ENCODE measurements at places on chromosomes 6 and 20. TPM values are rescaled to one million over a fixed set of nuclear protein-coding genes. Genes with fewer than 3 reads are reported as not detected.
A peak's percentile ranks its signal among the peaks of the same experiment; 100 is the strongest.

- no peaks in the 10 kb centered on the region for H3K36me3 ChIP-seq
- no peak overlapping the region for H3K27ac ChIP-seq
- peaks cover 53% of the 10 kb centered on the region for H3K27me3 ChIP-seq
- peaks cover 5% of the 10 kb centered on the region for H3K4me1 ChIP-seq
- DNase-seq, result peak; percentile 32
Measured at GRCh38 chr6:39076623-39077535, 28.3 kb downstream of the GLP1R start.

DNA sequence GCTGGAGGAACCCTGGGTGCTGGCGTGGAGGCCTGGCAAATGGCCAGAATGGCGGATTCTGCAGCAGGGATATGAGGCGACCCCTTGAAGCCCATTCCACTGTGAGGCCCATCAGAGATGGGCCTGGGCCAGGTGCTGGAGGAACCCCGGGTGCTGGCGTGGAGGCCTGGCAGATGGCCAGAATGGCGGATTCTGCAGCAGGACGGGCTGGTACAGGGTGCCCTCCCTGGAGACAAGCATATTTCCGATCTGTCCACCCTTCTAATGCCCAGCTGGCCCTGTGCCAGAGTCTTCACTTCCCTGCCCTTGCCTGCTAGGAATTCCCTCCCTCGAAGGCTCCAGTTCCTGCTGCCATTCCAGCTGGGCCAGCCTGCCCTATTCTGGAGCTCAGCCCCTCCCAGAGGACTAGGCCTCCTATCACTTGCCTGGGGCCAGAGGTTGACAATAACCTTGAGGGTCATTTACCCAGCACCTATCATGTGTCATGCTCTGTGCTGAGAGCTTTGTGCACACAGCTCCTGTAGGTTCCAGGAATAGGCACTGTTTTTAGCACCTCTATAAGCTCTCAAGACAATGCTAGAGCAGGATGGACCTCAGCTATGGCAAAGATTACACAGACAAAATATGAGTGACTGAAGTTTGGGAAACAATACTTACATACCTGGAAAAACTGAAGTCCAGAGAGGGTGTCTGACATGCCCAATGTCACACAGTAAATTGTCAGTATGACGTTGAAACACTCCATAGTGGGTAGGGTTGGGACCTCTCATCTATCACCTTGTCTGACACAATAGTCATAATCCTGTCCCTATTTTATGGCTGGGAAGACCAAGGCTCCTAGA is 21.4 kb downstream of the SUN5 start:
- no peak overlapping the region for H3K4me3 ChIP-seq
- no peaks in the 10 kb centered on the region for H3K4me1 ChIP-seq
- H3K36me3 ChIP-seq, result no peaks in the 10 kb centered on the region
- H3K27ac ChIP-seq, result no peak overlapping the region
- no peak for DNase-seq

DNA sequence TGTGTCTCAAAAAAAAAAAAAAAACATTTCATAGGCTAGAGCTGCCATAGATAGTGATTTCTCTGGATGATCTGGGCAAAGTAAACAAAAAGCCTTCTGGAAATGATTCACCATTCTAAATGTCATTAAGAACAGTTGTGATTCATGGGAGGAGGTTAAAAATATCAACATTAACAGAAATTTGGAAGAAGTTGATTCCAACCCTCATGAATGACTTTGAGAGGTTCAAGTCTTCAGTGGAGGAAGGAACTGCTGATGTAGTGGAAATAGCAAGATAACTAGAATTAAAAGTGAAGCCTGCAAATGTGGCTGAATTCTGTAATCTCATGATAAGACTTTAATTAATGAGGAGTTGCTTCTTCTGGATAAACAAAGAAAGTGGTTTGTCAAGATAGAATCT is 26.8 kb upstream of the MMP24 start:
- no peaks in the 10 kb centered on the region for H3K27me3 ChIP-seq
- H3K4me3 ChIP-seq, result no peak overlapping the region
- H3K4me1 ChIP-seq, result no peaks in the 10 kb centered on the region

GRCh38 chr6:84738996-84739865 is 25.2 kb downstream of the TBX18 start:
- no peaks in the 10 kb centered on the region for H3K4me1 ChIP-seq
- no peak for DNase-seq
- H3K27ac ChIP-seq, result no peak overlapping the region
- no peaks in the 10 kb centered on the region for H3K27me3 ChIP-seq
- H3K36me3 ChIP-seq, result no peaks in the 10 kb centered on the region

DNA sequence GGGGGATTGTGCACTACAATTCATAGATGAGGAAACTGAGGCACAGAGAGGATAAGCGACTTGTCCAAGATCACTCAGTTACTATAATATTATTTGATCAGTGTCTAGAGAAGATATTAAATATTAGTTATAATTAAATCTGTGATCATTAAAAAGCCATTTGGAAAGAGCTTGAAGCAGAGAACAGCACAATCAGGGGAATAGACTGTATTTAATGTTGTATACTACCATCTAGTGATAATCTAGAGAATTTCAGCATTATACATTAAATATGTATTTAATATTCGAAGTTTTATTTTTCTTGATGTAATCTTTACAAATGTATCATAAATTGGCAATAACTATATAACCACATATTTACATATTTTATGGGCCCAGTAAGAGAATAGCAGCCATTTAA is 20.1 kb upstream of the MTCL3 start:
- no peak overlapping the region for H3K4me3 ChIP-seq
- H3K27me3 ChIP-seq, result no peaks in the 10 kb centered on the region
- DNase-seq, result no peak
- H3K36me3 ChIP-seq, result no peaks in the 10 kb centered on the region

DNA sequence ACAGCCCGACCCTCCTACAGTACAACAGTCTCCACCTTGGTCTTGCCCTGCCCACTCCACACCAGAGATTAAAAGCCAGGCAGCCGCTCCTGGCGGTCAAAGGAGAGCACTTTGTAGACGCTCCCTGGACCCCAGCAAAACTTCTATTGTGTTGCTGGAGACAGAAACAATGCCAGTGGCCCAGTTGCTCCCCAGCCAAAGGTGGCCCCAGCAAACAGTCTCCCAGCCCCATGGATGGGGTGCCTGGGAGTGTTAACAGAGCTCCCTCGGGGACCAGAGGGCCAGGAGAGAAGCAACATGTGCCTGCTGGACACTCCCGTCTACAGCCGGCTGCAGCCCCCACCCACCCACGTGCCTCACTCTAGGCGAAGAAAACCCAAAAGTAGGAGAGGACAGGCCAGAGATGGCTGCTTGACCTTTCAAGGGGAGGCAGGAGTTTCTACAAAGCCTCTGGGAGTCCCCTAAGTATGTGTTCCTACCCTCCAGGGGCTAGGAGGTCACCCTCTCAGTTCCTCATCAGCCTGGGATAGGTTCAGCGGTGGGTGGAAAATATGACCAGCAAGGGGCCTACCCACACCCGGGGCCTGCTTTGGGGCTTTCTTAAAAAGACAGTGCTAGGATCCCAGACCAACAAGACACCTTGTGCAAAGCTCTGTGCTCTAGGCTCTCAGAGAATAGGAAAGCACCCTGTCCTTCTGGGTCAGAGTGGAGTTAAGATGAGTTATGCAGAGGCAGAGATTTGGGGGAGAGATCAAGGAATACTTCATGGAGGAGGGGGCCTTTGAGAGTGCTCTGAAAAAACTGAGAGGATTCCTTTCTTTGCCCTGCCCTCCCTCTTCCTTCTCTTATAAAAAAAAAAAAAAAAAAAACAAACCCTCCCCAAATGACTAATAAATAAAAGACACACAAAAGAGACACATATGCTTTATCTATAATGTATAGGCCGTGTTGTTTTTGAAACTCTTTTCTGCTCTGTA is 19.0 kb upstream of the PREX1 start:
- no peaks in the 10 kb centered on the region for H3K27me3 ChIP-seq
- peaks cover 9% of the 10 kb centered on the region for H3K4me1 ChIP-seq
- H3K4me3 ChIP-seq, result no peak overlapping the region
- DNase-seq, result peak; percentile 88

Gene SNPH
- total RNA-seq, result 1.9 TPM

Gene HAO1
- not detected for total RNA-seq

Gene RSPO3
- not detected for total RNA-seq

Gene FAM83C
- total RNA-seq, result not detected

Gene NNAT
- total RNA-seq, result 16.8 TPM

Data from endodermal cell (in vitro differentiated cells).